Activated T-cell treated with anti-CD3 and anti-CD28 coated beads for 48 hours (primary cell): ENCODE measurements at places on chromosomes 7 and 10.

DNA sequence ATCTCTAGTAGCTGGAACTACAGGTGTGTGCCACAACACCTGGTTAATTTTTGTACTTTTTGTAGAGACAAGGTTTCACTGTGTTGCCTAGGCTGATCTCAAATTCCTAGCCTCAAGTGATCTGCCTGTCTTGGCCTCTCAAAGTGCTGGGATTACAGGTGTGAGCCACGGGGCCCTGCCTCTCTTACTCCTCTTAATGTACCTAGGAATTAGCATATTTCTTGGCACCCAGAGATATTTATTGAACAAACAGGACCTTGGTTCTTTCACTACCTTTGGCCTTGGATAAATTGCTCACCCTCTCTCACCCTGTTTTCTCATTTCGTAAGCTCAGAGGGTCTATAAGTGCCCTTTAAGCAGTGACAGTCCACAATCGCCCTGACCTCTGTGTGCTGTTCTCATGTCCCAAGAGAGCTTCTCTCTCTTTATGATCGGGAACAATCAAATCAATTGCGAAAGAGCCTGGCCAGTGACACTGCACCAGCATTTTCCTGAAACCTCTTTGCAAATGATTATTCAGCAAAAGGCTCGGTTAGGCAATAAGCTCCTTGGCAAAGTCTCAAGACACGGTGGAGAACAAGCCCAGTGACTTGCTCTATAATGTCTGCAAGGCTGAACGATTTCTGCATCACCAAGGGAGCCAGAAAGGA, 117.7 kb downstream of the APBB1IP start:
- no peak for DNase-seq

- DNase-seq, result no peak
These were observed 68.5 kb upstream of the FERD3L start for GRCh38 chr7:19213746-19214145.

DNA sequence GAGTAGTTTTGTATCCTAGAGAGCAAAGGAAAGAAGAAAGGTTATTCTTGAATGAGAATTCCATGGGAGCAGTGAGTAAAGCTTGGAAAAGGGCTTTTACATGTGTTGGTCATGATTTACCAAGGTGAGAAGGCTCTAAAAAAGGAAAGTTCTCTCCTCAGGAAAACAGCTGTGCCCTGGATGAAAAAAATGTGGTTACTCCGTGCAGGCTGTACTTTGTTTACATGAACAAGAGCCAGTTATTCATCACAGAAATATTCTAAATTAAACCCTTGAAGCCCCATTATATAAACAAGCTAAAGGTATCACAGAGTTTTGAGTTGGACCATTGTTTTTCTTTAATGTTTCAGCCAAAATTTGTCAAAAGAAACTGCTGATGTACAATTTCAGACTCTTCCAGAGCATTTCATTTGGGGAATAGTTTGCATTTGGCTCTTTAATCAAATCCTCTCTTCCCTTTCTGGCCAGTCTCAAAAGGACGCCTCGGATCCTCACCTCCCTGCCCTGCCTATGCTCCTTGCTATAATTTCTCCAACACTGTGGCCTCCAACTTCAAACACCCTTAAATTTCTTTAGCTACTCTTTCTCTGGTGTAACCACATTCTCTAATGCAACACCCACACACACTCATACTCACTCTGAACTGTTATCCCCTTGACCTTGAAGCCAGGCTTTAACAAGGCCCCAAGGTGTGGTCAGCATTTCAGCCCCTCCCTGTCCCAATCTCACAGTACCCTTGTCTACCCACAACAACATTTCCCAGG, 47.4 kb downstream of the AFAP1L2 start:
- no peak for DNase-seq

- DNase-seq, result no peak
These were observed 19.8 kb downstream of the CFAP70 start for GRCh38 chr10:73338801-73339368.
